Naive B cell (primary cell): ENCODE measurements at places on chromosomes 12 and 14. TPM values are rescaled to one million over a fixed set of nuclear protein-coding genes. Genes with fewer than 3 reads are reported as not detected.

- H3K27me3 ChIP-seq, result no peaks in the 10 kb centered on the region
- peaks cover 11% of the 10 kb centered on the region for H3K36me3 ChIP-seq
- no peak overlapping the region for H3K4me3 ChIP-seq
- no peak for DNase-seq
- H3K4me1 ChIP-seq, result peaks cover 21% of the 10 kb centered on the region
Observed at GRCh38 chr14:54734966-54735365, 167.7 kb downstream of the GCH1 start.

Gene LMNTD1
- not detected for polyA plus RNA-seq

GRCh38 chr14:73243341-73243740 is 6.0 kb downstream of the PAPLN start:
- peaks cover 46% of the 10 kb centered on the region for H3K27me3 ChIP-seq
- no peak overlapping the region for H3K27ac ChIP-seq
- no peak for DNase-seq

DNA sequence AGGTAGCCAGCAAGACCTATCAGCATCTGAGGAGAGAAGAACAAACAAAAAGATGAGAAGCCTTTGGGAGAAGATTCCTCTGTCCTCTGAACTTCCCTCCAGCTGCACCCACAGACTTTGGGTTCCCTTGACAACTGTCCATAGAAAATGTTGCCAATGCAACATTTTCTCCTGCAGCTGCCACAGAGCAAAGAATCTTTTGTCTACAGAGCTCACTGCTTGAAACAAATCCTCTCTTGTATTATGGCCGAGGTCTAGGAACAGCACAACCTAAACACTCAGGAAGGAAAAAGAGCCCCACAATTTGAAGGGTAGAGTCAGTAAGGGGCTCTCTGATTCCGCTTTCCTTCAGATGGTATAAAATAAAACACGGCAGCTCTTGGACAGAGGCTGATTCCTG is 14.3 kb downstream of the POMT2 start:
- no peaks in the 10 kb centered on the region for H3K27me3 ChIP-seq
- DNase-seq, result no peak
- H3K4me3 ChIP-seq, result no peak overlapping the region
- H3K27ac ChIP-seq, result no peak overlapping the region
- H3K4me1 ChIP-seq, result peaks cover 12% of the 10 kb centered on the region

DNA sequence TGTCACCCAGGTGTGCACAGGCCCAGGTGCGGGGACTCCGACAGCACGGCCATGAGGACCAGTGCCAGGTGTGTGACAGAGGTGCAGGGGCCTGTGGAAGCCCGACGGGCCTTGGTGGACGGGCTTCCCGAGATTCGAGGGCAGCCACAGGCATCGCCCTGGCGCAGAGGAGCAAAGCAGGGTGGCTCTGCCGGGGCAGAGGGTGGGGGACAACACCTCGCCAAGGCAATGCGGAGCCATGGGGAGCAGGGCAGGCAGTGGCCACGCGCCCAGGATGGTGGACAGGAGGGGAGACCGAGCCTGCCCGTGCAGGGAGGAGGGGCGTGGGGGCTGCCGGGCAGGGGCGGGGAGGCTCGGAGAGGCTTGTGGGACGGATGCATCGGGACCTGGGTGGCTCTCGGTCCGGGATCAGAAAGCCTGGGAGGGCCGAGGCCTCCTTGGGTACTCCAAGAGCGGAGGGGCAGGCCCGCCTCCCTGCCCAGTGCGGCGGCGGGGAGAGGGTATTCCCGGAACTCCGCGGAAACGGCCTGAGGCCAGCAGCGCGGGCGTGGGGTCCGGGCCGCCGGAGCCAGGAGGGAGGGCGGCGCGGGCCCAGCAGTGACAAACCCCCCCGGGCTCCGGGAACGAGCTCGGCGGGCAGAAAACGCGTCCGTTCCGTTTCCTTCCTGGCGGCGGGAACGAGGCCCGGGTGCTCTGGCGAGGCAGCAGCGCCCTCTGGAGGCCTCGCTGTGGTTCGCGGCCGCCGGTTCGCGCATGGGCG is 1.6 kb downstream of the TMEM121 start:
- peak overlapping the region; percentile 86 for H3K4me3 ChIP-seq
- peak; percentile 79 for DNase-seq
- H3K36me3 ChIP-seq, result no peaks in the 10 kb centered on the region
- peaks cover 8% of the 10 kb centered on the region for H3K27me3 ChIP-seq
- peak overlapping the region; percentile 82 for H3K27ac ChIP-seq
- H3K4me1 ChIP-seq, result peaks cover 39% of the 10 kb centered on the region

- no peak overlapping the region for H3K4me3 ChIP-seq
- no peaks in the 10 kb centered on the region for H3K4me1 ChIP-seq
- H3K27me3 ChIP-seq, result no peaks in the 10 kb centered on the region
- peak overlapping the region; percentile 72 for H3K27ac ChIP-seq
- no peaks in the 10 kb centered on the region for H3K36me3 ChIP-seq
Observed at GRCh38 chr14:89902881-89903280, 51.6 kb downstream of the EFCAB11 start.

- no peaks in the 10 kb centered on the region for H3K36me3 ChIP-seq
- peak within 1 kb of the TSS; percentile 95 for H3K4me3 ChIP-seq
- DNase-seq, result peak; percentile 76
- no peaks in the 10 kb centered on the region for H3K27me3 ChIP-seq
- H3K27ac ChIP-seq, result peak within 1 kb of the TSS; percentile 98
Observed at GRCh38 chr14:51860164-51860824, at the start of gene GNG2. GNG2 (plus strand) TSS chr14:51860612; CDS start chr14:51950679, 90,067 bp downstream.
